ENCODE measurements at places on chromosomes 13 and 19. TPM values are rescaled to one million over a fixed set of nuclear protein-coding genes. Genes with fewer than 3 reads are reported as not detected.

- no peak for DNase-seq
Measured at GRCh38 chr13:26448032-26448431, 109.5 kb upstream of the WASF3 start.

- DNase-seq = peak; percentile 87
Measured at GRCh38 chr13:110471833-110472162, 89.7 kb downstream of the RAB20 start.

The OLFM2 gene
- 1.9 TPM for polyA plus RNA-seq

The CGB1 gene
- polyA plus RNA-seq = 0.35 TPM

- DNase-seq = no peak
Measured at GRCh38 chr13:103354171-103354570, 288.0 kb upstream of the SLC10A2 start.

GRCh38 chr13:50114961-50115360 lies 99.7 kb downstream of the KCNRG start:
- no peak for DNase-seq

GRCh38 chr19:1941146-1942077 lies at the start of gene CSNK1G2:
Gene CSNK1G2 (plus strand): TSS chr19:1941172. CDS start chr19:1969773, 28,601 bp downstream.
- peak; percentile 90 for DNase-seq

The RASGRP4 gene
- 7.4 TPM for polyA plus RNA-seq

DNA sequence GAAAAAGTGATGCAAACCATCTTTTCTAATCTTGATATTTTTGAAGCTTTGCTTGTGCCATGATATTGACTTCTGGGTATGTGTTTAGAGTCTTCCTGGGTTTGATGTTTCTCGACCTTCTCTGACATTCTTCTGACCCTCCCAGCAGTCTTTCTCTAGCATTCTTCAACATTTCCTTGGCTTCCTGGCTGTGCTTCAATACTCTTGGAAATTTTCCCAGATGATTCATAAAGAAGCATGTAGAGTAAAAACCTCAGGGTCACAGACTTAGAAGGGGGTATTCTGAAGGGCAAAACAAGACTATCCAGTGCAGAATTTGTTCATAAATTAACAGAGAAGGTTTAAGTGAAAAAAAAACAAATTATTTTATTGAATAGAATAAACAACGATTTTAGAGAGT lies 946.3 kb upstream of the PCDH9 start:
- DNase-seq = no peak

DNA sequence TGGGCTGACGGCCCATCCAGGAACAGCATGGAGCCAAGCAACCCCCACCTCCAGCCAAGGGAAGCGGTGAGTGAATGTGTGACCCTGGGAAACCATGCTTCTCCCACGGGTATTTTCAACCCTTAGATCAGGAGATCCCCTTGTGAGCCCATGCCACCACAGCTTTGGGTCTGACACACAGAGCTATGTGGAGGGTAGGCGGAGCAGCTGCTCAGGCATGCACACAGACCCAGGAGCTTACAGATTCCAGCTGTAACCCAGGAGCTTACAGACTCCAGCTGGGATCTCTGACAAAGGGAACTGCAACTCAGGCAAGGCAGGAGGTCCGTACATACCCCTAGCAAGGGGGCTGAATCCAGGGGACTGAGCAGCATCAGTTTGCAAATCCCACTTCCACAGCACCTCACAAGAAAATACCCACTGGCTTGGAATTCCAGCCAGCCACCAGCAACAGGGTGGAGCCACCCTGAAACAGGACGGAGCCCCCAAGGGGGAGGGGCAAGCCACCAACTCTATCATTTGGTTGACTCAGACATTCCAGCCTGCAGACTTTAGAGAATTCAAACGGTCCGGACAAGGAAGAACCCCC lies 40.8 kb upstream of the RFXAP start:
- DNase-seq = no peak

- no peak for DNase-seq
Measured at GRCh38 chr13:40629678-40630384, 36.6 kb downstream of the FOXO1 start.

DNA sequence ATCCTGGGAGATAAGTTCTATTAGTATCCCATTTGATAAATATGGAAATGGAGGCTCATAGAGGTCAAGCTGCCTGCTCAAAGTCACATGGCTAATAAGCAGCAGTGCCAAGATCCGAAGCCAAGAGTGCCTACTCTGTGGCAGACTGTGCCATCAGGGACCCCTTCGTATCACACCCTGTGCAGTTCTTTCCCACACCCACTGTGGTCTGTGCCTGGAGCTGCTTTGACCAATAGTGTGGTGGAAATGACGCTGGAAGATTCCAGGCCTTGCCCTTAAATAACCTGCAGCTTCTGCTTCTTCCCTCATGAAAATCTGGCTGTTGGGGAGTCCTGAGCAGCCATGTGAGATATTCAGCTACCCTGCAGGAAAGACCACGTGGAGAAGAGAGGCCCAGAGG lies 10.1 kb downstream of the OPA3 start:
- DNase-seq = no peak

DNA sequence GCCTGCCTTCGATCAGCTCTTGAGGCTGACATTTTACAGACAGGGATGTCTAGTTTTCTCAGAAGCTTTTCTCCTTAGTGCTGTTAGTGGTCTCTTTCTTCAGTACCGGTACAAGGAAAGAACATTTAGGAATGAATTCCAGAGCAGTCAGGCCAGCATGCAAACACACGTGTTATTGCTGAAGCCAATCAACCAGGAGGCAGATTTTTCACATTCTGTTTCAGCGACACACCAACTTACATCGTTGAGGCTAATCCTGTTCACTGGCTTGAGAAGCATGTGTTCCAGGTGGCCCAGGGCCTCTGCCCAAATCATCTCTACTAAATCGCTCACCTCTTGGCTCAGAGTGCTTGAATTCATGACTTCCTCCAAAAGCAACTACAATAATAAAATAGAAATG lies 19.2 kb downstream of the PARP4 start:
- DNase-seq = no peak

DNA sequence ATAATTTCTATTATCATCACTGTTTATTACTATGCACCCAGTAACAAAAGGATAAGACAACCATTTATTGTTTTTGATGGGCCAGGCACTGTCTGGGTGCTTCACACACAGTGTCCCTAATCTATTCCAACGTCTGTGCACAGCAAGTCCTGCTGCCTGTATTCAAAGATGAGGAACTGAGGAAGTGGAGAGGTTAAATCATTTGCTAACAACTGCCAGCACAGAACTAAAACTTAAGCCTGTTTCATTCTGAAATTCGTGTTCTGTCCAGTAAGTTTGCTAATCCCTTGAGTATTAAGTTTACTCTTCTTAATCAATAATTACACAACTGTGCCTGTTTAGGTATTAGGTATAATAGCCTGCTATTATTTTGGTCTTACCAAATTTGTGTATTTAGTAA lies 41.9 kb downstream of the TEX26 start:
- DNase-seq = no peak

- no peak for DNase-seq
Measured at GRCh38 chr19:51410950-51411748, 6.3 kb downstream of the SIGLEC10 start.

GRCh38 chr19:7415163-7415856 lies 66.6 kb downstream of the ARHGEF18 start:
- DNase-seq = no peak

GRCh38 chr13:67493835-67494234 lies 263.7 kb upstream of the PCDH9 start:
- DNase-seq = no peak

The KLK15 gene
- polyA plus RNA-seq = 0.13 TPM

The URAD gene
- polyA plus RNA-seq = not detected

DNA sequence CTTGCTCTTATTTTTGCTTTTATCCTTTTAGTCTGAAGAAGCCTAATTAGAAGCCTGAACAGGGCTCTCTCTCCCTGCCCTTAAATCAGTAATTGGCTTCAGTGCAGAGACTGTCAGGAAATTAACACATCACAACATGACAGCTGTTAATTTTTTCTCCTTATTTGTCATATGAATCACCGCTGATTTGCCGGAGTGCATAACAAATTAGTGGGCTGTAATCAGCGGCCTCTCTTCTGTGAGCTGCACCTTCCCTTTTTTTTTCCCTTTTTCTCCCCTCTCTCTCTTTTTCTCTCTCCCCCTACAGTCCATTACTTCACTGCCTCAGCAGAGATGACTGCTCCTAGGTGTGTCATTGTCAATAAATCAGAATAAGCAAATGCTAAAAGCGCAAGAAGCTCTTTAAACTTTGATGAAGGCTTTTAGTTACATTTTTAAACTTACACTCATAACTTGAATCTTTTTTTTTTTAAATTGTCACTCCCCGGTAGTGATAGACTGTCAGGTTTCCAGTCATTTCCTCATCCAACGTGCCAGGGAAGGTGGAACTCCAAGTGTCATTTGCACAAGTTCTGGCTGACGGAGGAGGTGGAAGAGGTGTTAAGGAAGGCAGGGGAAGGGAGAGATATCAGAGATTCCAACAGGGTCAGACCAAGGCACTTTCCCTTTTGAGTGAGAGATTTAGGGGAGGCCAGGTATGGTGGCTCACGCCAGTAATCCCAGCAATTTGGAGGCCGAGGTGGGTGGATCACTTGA lies 197.1 kb upstream of the TSHZ3 start:
- DNase-seq = no peak

- DNase-seq = no peak
Measured at GRCh38 chr13:100442095-100442832, 146.3 kb downstream of the GGACT start.

DNA sequence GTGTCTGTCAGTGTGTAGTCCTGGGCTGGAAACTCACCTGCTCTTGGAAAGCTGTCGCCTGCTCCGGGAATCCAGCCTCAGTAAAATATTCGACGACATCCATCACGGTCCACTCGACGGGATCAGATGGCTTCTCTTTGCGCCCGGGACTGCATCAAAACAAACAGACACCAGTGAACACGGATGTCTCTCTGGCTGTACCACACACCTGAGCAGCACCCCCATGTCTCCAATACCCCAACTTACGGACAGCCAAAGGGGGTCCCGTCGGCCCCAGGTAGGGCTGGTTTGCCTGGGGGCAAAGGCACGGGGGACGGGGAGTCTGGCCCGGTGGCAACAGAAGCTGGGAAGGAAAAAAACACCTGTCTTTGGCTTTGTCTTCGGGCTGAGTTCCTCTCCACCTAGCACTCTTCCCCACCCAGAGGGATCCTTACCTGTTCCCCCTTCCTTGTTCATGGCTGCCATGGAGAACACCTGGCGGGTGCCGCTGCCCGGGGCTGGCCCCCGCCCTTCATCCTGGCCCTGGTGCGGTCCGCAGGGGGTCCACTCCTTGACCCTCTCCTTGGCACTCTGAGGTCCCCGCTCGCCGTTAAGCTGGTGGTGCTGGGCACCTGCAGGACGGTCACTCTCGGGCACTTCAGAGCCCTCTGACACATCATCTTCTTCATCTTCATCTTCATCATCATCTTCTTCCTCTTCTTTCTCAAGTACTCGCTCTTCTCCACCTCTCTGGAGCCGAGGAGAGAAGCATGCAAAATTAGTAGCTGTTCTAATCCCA lies 1.7 kb downstream of the SAMD1 start:
- peak; percentile 81 for DNase-seq

The LRCH1 gene
- 7.4 TPM for polyA plus RNA-seq

- no peak for DNase-seq
Measured at GRCh38 chr19:48477067-48477685, 8.0 kb downstream of the CYTH2 start.

GRCh38 chr19:19909654-19910053 lies 8.9 kb downstream of the ZNF93 start:
- DNase-seq = no peak

DNA sequence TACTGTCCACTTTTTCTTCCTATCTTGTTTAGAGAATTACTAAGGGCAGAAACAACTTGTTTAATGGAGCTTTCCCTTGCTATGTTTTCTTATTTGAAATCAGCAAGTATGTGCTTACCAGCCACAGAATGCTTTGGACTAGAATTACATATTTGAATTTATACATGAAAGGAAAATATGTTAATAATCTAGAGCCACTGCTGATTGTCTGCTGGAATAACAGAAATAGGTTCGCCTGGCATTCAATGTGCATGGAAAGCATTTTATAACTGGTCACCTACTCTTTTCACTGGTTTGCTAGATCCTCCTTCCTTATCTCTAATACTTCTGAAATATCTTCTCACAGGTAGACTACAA lies 8.0 kb downstream of the EFNB2 start:
- no peak for DNase-seq

DNA sequence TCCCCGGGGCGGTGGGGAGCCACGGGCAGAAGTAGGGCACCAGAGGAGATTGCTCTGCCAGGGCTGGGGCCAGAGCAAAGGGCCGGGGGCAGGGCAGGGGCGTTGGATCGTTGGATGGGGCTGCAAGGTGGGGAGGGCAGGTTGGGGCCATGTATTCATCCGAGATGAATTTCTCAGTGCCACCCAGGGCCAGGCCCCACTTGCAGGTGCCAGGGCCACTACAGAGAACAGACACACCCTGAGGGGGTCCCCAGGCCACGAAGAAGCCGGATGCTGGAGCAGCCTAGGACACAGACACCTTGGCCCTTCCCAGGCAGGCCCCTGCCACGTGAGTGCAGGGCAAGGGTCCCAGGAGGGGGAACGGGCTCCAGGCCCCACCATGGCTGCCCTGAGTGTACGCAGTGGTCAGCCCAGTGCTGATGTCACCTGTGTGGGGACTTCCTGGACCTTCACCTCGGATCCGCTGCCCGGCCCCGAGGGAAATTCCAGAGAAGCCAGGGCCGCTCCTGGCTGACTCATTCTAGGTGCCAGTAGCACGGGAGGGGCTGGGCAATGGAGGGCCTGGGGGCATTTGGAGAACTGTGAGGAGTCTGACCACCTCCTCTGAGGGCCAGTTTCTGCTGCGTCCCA lies 9.6 kb upstream of the SBNO2 start:
- DNase-seq = peak; percentile 64

The PBX4 gene
- polyA plus RNA-seq = 17.8 TPM

- peak; percentile 93 for DNase-seq
Measured at GRCh38 chr19:41945135-41945766, 13.9 kb downstream of the RABAC1 start.

DNA sequence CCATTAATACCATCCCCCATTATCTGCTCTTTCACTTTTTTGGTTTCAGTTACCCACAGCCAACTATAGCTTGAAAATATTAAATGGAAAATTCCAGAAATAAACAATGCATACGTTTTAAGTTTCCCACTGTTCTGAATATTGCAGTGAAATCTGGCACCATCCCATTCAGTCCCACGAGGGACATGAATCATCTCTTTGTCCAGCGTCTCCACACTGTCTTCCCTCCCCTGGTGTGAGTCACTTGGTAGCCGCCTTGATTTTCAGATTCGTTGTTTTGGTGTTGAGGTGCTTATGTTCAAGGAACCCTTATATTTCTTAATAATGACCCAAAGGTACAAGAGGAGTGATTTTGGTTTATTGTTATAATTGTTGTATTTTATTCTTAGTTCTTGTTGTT lies 246.1 kb downstream of the DCT start:
- DNase-seq = no peak

GRCh38 chr13:31805841-31806240 lies 66.5 kb downstream of the RXFP2 start:
- DNase-seq = no peak

The TNFSF13B gene
- 7.7 TPM for polyA plus RNA-seq
